ENCODE measurements at places on chromosomes 1 and 21.

- DNase-seq: no peak
Observed at GRCh38 chr21:45155910-45156309, 81.5 kb downstream of the ADARB1 start.

DNA sequence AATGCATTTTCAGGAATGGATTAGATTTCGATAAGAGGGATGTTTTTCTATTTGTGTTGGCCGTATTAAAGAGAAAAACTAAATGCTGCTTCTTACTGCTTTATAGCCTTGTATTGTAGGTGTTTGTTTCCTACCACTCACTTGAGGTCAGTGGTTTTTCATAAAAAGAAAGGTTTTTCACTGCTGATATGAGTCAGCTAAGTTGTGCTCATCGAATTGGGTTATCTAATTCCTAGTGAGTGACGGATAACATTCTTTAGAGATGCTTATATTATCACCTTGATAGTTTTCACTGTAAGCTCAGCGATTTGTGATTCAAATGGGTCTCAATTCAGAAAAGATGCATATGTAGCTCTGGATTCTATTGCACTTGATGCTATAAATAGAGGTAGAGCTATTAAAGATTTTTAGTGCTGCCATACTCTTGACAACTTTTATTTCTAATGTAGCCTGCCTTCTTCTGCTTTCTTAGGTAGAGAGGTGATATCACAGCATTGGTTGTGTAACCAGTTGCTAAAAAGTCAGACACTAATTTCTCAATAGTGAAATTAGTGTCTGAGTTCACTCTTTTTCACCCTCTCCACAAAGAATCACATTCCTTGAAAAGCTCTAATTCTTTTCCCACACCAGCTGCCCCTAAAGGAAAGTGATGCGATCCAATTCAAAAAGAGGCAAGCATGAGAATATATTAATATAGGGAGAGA lies 180.0 kb downstream of the RASAL2 start:
- DNase-seq: no peak

DNA sequence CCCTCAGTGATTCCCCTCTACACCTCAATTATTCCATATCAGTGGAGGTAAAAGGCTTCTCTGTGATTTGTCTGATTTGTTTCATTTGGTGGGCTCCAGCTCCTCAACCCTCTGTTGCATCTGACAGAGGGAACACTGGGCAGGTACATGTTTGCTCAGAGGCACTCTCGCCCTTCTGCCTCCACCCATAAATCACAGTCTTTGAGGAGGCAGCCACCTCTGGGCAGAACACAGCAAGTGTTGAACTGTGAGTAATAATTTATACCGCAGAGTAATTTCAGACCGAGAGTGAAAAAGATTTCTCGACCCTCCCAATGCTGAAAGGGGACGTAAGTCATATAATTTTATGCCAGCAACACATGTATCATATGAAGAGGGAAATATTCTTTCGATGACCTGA lies 330.1 kb upstream of the PBX1 start:
- DNase-seq: no peak

GRCh38 chr1:31238612-31238985 lies 1.1 kb downstream of the NKAIN1 start:
- no peak for DNase-seq

- no peak for DNase-seq
Observed at GRCh38 chr1:18174037-18174436, 66.4 kb downstream of the IGSF21 start.

- DNase-seq: no peak
Observed at GRCh38 chr1:32128964-32129363, 21.1 kb downstream of the KPNA6 start.

DNA sequence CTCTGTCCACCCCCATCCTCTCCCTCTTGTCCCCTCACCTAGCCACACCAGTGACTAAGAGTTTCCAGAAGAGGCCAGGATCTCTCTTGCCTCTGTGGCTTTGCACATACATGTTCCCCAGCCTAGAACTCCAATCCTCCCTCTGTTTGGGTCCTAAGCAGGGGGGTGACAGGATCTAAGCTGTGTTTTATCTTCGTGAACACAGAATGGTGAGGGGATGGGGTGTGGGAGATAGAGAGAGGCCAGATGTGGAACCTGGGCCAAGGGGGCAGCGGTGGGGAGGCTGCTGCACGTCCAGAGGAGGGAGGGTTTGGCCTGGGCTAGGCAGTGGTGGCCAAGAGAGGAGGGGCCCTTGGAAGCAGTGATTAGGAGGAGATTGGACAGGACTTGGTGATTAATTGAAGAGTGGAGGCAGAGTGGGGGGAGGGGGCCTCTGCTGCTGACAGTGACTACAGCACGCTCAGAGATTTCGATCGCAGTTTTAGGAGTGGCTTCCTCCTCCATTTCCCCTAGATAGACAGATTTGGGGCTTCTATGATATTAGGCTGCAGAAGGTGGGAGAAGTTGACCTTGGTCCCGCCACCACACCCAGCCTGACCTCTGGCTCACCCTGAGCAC lies 17.1 kb upstream of the ADGRB2 start:
- no peak for DNase-seq

GRCh38 chr1:50704126-50704525 lies 255.9 kb downstream of the FAF1 start:
- no peak for DNase-seq

DNA sequence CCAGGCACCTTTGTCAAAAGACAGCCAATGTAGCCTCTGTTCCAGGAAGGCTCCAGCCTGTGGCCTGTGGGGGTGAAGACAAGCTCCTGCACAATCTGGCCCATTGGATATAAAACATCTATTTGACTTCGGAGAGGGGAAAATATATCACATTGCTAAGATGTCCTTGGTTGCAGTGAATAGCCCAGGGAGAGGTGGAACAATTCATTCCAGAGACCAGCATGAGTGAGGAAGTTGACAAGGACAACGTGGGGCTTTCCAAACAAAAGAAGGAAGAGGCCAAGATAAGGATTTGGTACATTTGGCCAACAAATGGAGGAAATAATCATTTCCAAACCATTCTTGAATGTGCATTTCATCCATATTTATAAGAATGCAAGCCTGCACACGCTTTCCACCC lies 187.0 kb downstream of the ETS2 start:
- DNase-seq: no peak

GRCh38 chr1:209443975-209444651 lies 139.4 kb upstream of the CAMK1G start:
- DNase-seq: no peak

DNA sequence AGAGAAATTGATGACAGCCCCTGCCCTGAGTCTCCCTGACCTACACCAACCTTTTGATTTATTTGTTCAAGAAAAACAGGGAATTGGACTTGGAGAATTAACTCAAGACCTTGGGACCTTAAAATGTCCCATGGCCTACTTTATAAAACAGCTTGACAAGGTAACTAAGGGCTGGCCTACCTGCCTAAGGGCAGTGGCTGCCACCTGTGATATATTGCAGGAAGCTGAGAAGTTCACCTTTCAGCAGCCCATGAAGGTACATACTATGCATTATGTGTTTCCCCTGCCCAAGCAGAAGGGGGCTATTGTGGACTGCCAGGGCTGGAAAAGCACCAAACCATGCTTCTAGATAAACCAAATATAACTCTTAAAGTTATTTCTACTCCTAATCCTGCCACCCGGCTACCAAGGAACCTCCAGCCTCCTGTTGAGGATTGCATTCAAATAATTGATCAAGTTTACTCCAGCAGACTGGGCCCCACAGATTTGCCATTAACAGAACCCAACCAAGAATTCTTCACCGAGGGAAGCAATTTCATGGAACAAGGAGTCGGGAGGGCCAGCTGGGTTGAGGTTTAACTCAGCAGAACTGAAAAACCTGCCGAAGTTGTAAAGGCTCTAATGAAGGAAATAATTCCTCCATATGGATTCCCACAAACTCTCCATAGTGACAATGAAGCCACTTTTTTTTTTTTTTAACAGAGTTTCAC lies 28.2 kb downstream of the LACTBL1 start:
- DNase-seq: no peak

DNA sequence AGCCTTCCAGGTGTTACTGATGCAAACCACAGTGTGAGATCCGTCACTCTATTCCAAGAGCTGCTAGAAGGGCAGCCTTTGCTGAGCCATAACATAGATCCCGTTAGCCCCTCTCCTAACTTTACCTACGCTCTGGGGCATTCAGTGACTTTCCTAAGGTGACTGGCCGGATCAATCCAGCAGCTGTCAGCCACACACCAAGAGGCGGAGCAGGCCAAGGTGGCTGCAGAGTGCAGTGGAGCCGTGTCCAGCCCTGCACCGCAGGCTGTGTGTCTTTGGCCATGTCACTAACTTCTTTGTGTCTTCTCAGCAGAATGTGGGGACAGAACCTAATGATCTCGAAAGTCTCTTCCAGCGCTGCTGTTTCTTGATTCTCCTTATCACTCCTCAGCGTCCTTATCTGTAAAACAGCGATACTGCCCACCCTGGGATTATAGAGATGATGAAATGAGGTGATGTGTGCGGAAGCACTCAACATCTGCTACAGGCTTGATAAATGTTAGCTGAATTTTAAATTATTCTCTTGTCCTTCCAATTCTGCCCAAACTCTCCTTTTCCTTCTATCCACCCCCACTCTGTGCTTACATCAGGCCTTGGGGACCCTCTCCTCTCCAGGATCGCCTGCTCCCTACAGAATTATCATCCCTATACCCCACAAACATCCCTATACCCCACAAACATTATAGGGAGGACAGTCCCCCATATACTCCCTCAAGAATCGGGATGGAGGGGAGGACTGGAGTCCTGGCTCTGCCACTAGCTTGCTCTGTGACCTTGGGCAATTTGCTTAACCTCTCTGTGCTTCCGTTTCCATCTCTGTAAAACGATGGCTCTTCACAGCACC lies 25.8 kb upstream of the LRRN2 start:
- no peak for DNase-seq

- no peak for DNase-seq
Observed at GRCh38 chr1:5765997-5766913, 226.0 kb downstream of the NPHP4 start.

GRCh38 chr1:59990470-59990869 lies 63.9 kb upstream of the CYP2J2 start:
- DNase-seq: no peak

- DNase-seq: no peak
Observed at GRCh38 chr1:84883286-84883685, 9.7 kb downstream of the LPAR3 start.

GRCh38 chr1:160206421-160207117 lies 1.4 kb downstream of the PEA15 start:
- peak; percentile 66 for DNase-seq

GRCh38 chr1:247854899-247855545 lies 2.0 kb upstream of the TRIM58 start:
- no peak for DNase-seq

GRCh38 chr1:246658567-246658966 lies 65.6 kb upstream of the SCCPDH start:
- DNase-seq: no peak

- DNase-seq: no peak
Observed at GRCh38 chr1:203652724-203653461, 26.3 kb downstream of the ATP2B4 start.

DNA sequence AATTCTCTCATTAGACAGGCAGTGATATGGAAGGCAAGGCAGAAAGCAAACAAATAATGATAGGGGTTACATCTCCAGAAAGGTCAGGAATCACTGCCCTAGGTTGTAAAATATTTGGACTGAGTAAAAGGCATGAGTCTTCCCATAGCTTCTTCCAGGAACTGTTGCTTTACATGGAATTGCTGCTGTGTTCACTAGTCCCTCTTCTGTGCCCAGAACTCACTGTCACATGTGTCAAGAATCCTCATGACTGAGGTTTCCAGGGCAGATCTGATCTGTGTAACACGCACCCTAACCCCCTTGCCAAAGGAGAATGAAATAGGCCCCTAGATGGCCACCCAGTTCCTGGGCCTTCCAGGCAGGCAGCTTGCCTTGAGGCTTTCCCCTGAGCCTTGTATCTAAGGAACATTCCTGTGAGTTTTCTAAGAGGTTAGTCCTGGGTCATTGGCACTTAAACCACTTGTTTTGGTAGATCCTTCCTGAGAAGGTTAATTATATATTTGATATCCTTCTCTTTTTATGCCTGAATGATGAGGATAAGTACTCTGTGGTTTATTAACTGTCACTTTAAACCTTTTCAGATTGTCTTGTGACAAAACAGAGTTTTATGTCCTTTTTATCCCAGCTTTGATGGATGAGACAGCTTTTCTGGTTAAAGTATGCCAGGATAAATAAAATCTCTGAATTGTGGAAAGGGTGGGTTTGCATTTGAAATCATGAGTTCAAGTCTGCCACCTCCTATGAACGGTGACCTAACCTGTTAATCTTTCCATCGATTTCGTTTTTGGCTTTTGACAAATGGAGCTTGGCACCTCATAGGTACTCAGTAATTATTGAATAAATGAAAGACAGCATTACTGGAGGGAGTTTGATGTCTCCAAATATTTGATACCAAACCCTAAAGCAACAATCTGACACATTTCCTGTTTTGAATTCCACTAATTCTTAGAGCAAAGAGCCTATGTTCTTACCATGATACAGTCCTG lies 163.3 kb downstream of the DHRS3 start:
- DNase-seq: peak; percentile 93

- no peak for DNase-seq
Observed at GRCh38 chr1:9472386-9473031, 66.8 kb upstream of the SLC25A33 start.

GRCh38 chr1:226210571-226211176 lies 12.8 kb upstream of the MIXL1 start:
- no peak for DNase-seq

GRCh38 chr1:38029685-38030511 lies 16.7 kb downstream of the POU3F1 start:
- no peak for DNase-seq

- DNase-seq: no peak
Observed at GRCh38 chr1:234926264-234926558, 202.4 kb downstream of the TOMM20 start.

DNA sequence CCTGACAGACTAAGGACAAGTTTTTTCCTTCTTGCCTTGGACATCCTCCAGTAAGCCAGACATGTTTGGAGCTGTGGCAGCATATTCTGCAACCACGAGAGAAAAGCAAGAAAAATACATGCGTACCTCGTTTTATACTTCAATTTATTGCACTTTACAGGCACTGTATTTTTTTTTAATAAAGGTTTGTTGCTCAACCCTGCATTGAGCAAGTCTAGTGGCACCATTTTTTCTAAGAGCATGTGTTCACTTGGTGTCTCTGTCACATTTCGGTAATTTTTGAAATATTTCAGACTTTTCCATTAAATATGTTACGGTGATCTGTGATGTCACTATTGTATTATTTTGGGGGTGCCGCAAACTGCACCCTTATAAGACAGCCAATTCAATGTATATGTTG lies 2.1 kb upstream of the SSX2IP start:
- no peak for DNase-seq

DNA sequence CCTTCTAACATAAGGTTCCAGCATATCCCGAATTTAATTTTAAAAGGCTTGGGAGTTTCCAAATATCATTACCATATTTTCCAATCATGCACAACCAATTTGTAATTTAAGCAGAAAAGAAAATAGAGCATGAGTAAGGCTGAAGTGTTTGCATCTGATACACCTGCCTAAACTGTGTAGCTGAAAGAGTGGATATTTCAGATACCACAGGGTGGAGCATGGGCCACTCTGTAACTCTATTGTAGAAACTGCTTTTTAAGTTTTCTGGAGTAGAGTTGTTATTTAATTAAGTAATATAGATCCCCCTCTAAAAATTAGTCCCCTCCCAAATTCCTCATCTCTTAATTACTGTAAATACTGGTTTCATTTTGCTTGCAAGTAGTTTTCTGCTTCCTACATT lies 199.8 kb downstream of the USP25 start:
- DNase-seq: no peak

GRCh38 chr1:201420608-201421002 lies 925 bp downstream of the TNNI1 start:
- no peak for DNase-seq

- no peak for DNase-seq
Observed at GRCh38 chr1:20604678-20605077, 15.8 kb downstream of the CDA start.

All from retinal pigment epithelial cell (primary cell).